ENCODE measurements at places on chromosomes 11 and 22.

- DNase-seq = no peak
Measured at GRCh38 chr11:68822546-68822945, 19.2 kb downstream of the CPT1A start.

DNA sequence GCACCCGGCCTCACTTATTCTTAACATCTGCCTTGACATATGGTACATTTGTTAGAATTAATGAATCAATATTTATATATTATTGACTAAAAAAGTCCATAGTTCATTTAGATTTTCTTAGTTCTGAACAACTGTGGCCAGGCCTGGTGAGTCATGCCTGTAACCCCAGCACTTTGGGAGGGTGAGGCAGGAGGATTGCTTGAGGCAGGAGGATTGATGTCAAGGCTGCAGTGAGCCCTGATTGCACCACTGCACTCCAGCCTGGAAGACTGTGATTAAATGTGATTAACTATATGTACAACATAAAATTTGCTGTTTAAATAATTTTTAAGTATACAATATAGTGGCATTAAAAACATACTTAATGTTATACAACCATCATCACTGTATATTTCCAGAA lies 5.6 kb downstream of the UVRAG start:
- DNase-seq = no peak

DNA sequence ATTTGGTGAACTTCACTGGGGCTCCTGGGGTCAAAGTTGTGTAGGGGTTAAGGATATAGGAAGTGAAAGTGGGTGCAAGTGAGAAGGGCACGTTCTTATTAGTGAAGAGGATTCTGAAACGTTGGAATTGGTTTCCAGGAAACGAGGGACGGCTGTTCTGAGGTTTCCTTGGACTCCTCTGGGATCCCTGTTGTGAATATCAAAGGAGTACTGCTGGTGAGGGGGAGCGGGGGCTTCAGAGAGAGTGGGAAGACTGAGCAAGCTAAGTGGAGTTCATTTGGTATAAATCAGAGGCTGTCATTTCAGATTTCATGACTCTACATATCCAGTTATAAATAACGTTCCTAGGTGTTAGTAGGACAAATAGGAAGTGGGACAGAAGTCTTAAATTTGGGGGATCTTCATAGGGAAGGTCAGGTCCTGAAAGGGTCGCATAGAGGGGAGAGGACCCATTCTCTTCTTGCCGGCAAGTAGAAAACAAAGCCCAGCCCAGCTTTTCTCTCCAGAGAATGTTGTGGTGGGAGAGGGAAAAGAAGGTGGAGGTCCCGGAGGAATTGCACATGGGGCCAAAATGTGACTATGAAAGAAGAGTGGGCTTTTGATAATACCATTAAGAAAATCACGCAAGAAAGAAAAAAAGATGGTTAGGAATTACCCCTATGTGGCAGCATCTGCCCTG lies 1.1 kb upstream of the NELL1 start:
- DNase-seq = no peak

GRCh38 chr11:65414776-65415498 lies 7.7 kb upstream of the NEAT1 start:
- DNase-seq = no peak

GRCh38 chr11:17392872-17393271 lies 4.4 kb upstream of the KCNJ11 start:
- no peak for DNase-seq

- DNase-seq = no peak
Measured at GRCh38 chr11:13767471-13767870, 99.0 kb downstream of the FAR1 start.

DNA sequence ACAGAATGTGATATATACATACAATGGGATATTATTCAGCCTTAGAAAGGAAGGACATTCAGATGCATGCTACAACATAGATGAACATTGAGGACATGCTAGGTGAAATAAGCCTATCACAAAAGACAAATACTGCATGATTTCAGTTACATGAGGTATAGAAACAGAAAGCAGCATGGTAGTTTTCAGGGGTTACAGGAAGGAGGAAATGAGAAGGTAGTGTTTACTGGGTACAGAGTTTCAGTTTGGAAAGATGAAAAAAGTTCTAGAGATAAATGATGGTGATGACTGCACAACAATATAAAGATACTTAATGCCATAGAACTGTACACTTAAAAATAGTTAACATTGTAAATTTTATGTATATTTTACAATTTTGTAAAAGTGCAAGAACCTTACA lies 266.7 kb upstream of the C11orf87 start:
- DNase-seq = no peak

- no peak for DNase-seq
Measured at GRCh38 chr11:88590361-88590760, 252.8 kb upstream of the CTSC start.

- no peak for DNase-seq
Measured at GRCh38 chr11:94876222-94876621, 97.1 kb downstream of the CWC15 start.

- no peak for DNase-seq
Measured at GRCh38 chr11:94941131-94941530, 32.2 kb downstream of the CWC15 start.

GRCh38 chr22:18059473-18059872 lies 18.3 kb upstream of the PEX26 start:
- no peak for DNase-seq

DNA sequence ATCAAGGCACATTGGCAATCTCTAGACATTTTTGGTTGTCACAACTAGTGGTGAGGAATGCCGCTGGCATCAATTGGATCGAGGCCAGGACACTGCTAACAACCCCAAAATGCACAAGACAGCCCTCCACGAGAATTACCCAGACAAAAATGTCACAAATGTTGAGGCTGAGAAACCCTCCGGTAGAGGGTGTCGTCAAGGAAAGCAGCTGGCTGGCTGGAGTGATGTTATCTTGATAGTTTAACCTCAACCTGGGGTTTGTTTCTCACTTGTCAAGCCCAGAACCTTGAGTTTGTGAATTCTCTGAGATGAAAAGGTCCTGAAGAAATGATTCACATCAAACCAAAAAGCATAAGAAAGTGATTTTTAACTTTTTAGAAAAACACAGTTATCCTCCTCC lies 21.1 kb upstream of the TMPRSS13 start:
- DNase-seq = peak; percentile 50

DNA sequence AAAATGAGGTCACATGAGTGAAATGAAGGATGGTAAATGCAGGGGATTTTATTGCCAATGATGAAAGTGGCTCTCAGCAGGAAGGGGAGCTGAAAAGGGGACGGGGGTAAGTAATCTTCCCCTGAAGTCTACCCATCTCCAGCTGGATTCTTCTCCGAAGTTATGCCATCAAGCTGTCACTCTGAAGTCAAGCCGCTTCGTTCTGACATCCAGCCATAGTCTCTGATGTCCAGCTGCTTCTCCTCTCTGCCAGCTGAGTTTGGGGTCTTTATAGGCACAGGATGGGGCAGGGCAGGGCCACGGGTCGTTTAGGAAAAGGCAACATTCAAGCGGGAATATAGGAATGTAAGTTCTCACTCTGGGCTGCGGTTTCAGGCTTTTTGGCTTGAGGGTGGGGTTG lies 181.9 kb upstream of the ANO3 start:
- DNase-seq = no peak
